Stimulated activated CD4-positive, alpha-beta T cell treated with anti-CD3 and anti-CD28 coated beads, Interleukin-12 subunit alpha, Interleukin-12 subunit beta, amount 100 ng/mL, for 48 hours (primary cell): ENCODE measurements at places on chromosomes 12 and 14.
A peak's percentile ranks its signal among the peaks of the same experiment; 100 is the strongest.

GRCh38 chr12:70752327-70752726 is 115.1 kb upstream of the PTPRB start:
- no peak for DNase-seq

- DNase-seq, result no peak
Measured at GRCh38 chr14:59695198-59695597, 118.6 kb upstream of the CCDC175 start.

GRCh38 chr12:6336079-6336888 is 5.6 kb downstream of the TNFRSF1A start:
- peak; percentile 71 for DNase-seq

- DNase-seq, result no peak
Measured at GRCh38 chr12:65826353-65827171, 2.3 kb downstream of the HMGA2 start.

DNA sequence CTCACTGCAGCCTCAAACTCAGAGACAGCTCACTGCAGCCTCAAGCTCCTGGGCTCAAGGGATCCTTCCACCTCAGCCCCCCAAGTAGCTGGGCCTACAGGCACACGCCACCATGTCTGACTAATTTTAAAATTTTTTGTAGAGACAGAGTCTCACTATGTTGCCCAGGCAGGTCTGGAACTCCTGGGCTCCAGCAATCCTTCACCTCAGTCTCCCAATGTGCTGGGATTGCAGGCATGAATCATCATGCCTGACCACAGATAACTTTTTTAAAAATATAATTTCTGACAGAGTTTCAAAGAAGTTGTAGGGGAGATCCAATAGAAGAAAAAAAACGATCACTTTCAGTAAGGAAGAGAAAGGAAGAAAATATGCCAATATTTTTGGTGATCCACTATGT is 189.7 kb upstream of the CDKN3 start:
- DNase-seq, result no peak
